Fibroblast of skin of left biceps (primary cell): ENCODE measurements at places on chromosomes 16 and 17.

GRCh38 chr16:27066668-27067537 is at the start of gene C16orf82:
Gene C16orf82 (plus strand): TSS chr16:27066927.
- no peak for DNase-seq

- DNase-seq: no peak
These were observed 36.2 kb upstream of the RCVRN start for GRCh38 chr17:9941305-9941704.

- no peak for DNase-seq
These were observed 25.6 kb downstream of the IL21R start for GRCh38 chr16:27427538-27427937.

DNA sequence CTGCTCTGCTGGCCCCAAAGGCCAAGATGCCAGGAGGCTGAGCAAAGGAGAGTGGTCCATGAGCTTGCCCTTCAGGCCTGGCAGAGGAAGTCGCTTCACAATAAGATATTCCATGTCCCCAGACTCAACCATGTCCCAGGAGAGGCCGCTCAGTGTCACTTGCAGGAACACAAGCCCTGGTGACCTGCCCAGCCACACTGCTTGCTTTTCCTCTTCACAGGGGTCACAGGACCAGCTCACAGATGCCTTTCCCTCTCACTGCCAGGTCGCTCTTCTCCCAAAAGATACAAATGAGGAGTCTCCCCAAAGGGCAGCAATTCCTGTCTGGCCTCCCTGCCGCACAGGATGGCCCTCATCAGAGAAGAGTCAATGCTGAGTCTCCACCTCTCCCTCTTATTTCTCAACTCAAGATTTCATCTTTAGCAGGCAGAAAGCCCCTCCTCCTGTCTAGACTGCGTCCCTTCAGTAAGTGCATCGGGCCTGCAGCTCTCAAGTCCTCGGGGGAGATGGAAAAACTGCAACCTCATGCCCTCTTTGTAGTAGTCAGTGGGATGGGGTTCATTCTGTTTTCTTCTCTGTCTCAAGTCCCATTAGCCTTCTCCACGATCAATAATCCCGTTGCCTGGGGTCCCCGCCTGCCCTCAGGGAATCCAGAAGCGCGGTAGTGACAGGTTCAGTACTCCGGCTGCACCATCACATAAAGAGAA is 5.0 kb downstream of the JUP start:
- DNase-seq: no peak

DNA sequence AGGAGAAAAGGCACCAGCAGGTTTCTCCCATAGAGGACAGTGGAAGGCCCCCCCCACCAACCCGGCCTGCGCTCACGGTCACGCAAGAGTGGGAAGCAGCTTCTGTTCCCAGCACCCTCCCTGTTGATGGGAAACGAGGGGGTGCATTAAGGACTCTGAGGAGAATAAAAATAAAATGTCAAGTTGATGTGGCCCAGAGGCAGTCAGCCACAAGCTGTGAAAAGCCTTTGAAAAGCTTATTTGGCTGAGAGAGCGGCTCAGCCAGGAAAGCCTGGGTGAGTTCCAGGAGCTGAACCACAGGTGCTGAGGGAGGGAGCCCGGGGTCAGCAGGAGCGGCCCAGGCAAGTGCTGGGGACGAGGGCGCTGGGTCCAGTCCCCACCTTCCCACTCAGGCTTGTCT is 26.9 kb upstream of the SPATA32 start:
- DNase-seq: no peak

DNA sequence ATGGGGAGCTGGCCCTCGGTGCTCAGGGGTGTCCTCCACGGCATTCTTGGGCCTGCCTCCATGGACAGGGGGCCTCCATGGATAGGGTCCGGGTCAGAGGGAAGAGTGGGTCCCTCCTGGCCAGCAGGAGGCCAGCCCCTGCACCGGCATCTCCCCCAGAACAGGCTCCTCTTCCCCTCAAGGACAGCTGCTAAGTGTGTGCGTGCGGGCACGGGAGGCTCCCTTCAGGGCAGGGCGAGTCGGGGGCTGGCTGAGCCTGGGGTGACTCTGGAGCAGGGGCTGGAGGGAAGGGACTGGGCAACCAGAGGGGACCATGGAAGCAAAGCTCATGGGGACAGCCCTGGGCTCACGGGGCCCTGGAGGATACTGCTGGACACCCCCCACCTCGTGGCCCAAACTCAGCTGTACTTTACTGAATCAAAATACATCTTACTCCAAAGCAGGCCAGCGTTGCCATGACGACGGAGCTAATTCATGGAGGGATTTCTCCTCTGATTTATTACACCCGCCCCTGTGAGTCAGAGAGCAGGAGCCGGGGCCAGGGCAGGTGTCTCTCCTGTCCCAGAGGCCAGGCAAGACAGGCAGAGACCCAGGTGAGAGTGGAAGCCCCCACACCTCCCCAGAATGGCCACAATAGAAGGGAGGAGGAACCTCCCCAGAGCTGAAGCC is 2.1 kb downstream of the CASKIN1 start:
- DNase-seq: no peak

GRCh38 chr17:37179893-37180292 is 195.9 kb upstream of the C17orf78 start:
- peak; percentile 57 for DNase-seq
